ENCODE measurements at places on chromosomes 16 and 17.

DNA sequence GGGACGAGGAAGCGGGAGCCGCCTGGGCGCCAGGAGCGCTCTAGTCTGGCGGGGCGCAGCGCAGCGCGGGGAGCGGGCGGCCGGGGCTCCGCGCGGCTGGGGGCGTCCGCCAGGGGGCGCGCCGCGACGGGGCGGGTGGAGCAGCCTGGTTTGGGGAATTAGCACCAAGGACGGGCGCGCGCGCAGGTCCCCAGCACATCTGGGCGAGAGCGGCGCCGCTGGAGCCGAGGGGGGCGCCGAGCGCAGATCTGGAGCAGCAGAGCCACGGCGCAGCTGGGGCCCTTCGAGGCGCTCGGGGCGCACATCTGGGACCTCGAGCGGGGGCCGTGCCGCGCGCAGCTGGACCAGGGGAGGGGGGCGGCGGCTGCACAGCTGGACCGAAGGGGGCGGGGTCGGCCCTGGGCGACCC is at the start of gene NXPH3:
TSS of gene NXPH3 (plus strand) at position 193 of the 409 bp plus-strand sequence. CDS start 349 bp downstream, outside the sequence.
- no peak for DNase-seq

GRCh38 chr16:17798716-17799115 is 328.0 kb upstream of the XYLT1 start:
- DNase-seq, result no peak

DNA sequence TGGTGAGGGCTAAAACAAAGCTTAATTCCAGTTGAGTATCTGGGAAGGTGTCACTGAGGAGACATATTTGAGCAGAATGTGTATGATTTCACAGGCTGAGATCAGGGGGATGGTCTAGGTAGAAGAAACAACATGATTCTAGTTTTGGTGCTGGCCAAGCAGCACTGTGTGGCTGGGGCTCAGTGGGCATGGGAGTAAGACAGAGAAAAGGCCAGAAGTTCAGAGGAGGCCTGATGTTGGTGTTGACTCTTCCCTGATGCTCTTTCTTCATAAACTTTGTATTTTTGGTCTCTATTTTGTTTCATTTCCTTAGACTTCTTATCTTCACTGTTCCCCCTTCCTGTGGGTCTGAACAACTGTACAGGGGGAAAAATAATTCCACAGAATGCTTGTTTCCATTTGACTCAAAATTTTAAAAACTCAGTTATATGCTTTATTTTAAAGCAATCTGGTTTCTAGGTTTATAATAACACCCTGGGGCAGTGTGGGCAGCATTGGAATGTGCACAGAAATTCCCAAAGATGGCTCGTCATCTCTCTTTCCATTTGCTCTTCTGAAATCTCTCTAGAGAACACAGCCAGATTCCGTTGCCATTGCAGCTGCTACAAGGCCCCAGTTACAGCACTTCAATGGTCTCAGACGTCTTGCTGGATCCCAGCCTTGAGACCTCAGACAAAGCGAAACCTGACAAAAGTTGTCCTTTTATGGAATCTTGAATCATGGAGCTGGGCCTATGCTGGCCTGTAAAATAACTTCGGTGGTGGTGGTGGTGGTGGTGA is 68.3 kb downstream of the SNX11 start:
- no peak for DNase-seq

- DNase-seq, result no peak
These were observed 51.0 kb upstream of the TOX3 start for GRCh38 chr16:52597772-52598483.

GRCh38 chr16:71264299-71264698 is 24.9 kb downstream of the CMTR2 start:
- DNase-seq, result no peak

DNA sequence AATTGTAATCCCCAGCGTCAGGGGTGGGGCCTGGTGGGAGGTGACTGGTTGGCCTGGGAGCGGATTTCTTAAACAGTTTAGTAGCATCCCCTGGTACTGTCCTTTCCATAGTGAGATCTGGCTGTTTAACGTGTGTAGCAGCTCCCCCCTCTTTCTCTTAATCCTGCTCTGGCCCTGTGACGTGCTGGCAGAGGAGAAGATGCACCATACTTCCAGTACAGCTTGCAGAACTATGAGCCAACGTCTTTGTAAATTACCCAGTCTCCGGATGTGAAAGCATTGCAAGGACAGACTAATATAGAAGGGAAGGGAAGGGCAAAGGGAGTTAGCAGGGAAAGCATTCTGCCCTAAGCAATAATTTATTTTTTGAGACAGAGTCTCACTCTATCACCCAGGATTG is 83.9 kb downstream of the RMI2 start:
- DNase-seq, result no peak

- DNase-seq, result no peak
These were observed 14.3 kb upstream of the DLX3 start for GRCh38 chr17:50009282-50009681.

DNA sequence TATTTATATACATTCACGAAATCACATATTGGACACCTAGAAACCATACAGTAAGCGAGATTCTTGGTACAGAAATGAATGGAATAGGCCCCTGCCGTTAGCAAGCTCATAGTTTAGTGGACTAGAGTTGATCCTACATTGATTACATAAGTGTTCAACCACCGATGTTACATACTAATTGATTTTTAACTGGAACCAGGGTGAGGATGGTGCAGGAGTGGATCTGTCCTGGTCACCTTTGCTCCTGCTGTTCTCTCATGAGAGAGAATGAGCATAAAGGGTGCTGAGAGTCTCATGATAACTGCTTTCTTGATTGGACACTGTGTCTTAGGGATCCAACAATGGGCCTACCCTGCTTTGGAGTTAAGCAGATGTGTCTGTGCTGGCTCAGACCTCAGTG is 13.9 kb downstream of the MAP2K4 start:
- no peak for DNase-seq

DNA sequence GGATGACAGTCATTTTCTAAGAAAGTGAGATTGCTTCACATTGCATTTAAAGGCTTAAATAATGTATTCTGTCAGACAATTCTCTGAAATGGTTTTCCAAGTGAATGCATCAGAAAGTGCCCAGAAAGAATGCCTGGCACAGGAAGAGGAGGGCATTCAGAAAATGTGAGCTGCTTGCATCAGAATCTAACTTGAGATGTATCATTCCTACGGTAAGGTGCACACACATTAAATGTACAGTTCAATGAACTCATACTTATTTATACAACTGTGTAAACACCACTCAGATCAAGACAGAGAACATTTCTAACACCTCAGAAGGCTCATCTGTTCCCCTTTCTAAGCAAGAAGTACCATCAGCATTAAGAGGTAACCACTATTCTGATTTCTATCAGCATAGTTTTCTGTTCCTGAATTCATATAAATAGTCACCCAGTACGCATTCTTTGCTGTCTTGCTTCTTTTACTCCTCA is 638.0 kb downstream of the MAF start:
- DNase-seq, result no peak

DNA sequence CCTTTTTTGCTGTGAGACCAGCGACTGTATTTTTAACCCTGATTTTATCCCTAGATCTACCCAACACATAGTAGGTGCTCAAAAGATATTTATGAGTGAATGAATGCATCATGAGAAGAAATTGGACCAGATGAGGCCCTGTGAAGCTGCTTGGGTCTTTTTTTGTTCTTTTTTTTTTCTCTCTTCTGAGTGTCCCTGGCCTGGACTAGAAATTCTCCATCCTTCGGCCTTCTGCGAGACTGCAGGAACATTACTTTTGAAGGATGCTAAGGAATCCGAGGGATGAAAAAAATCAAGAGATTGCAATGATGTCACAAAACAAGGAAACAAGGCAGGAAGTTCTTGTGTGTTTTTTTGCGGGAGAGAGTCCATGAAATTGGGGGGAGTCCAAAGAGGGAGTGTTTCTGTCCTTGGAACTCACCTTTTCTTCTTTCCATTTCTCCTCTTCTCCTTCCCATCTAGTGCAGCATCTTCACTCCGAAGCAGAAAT is 560 bp upstream of the RUSF1 start:
- DNase-seq, result no peak

GRCh38 chr17:69046121-69046807 is 14.5 kb downstream of the ABCA9 start:
- DNase-seq, result no peak

DNA sequence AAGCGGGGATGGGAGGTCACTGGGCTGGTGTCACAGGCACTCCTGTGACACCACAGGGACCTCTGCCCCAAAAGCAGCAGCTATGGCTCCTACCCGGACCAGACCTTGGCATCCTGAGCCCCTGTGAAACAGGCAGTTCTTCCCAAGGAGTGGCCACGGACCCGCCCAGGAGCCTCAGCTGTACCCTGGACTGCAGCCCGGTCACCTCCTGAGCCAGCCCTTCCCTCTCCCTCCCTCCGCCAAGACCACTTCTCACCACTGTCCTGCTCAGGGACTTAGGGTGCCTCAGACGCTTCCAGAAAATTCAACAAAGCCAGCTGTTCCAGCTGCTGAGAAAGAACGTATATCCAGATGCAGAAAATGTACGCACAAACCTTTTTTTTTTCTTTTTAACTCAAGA is 13.9 kb upstream of the NCBP3 start:
- DNase-seq, result no peak
